ENCODE measurements at places on chromosomes 3 and 15.

GRCh38 chr3:44685128-44685800, 27.2 kb upstream of the ZNF502 start:
- DNase-seq, result peak; percentile 31

DNA sequence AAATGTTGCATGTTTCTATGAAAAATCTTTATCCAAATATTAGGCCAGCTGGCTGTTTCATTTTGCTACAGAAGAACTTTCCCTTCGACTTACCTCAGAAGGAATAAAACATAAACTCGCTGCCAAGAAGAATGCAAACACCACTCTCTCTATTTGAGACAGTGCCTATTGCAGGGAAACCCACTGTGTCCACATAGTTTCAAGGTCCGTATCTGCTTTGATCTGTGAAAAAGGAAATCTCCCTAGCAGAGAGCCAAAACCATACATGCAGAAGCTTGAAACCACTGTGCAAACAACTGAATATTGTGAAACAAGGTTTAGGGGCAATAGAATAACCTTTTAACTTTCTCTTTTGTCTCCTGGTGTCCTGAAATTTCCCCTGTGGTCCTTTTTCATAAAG, 35.0 kb upstream of the CAPN7 start:
- no peak for DNase-seq

DNA sequence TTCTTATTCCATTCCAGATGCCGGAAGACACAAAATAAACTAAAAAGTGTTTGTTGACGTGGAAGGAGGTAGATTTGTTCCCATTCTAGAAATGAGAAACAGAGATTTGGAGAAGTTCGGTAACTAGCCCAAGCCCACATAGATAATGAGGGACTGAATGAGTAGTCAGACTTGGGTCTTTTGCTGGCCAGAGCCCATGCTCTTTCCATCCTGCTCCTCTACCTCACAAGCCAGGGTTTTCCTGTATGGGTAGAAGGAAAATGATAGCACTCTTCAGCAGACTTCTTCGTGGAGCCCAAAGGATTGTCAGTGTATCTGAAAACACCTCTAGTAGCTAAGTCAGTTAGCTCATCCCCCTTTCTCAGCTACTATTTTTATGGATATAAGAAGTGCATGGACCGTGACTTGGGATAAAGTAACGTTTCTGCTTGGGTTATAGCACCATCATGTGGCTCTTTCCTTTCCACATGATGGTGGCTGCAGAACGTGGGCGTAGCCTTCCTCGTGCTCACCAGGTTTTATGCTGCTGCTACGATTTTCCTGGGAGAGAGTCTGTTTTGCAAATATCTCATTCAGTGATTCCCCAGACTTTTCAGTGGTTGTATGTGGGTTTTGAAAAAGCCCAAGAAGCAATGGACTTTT, 84.6 kb downstream of the DGKG start:
- no peak for DNase-seq

DNA sequence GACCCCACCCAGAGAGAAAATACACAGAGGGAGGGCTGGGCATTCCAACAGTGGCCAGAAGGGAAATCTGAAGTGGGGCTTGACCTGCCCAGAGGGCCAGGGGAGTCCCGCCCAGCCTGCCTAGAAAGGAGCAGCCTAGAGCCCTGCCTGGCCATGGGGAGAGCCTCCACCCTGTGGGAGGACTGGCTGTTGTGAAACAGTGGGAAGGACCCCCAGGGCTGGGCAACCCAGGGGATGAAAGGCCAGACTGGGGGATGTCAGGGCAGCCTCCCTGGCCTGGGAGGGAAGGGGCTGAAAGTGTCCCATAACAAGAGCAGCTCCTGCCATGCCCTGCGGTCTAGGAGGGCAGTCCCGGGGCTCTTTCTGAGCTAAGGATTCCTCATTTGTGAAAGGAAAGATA, 69.0 kb downstream of the SLC12A8 start:
- DNase-seq, result no peak

GRCh38 chr3:39453134-39453533, 14.3 kb upstream of the MOBP start:
- no peak for DNase-seq

DNA sequence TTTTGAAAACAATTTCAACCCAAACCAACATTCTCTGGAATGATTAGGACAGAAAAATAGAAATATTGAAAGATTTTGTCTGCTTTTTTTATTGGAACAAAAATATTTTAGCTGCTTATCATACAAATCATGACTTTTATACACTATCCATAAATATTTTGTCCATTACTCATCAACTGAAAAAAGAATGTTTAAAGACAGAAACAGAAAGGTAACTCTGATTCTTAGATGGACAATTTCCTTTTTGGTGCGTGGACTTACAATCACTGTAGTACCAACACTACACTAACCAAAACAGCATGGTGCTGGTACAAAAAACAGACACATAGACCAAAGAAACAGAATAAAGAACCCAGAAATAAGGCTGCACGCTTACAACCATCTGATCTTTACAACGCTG, 582.8 kb upstream of the CCDC54 start:
- DNase-seq, result no peak

- DNase-seq, result no peak
These were observed 10.2 kb upstream of the GATA2 start for GRCh38 chr3:128503164-128503651.

- DNase-seq, result no peak
These were observed 74.7 kb downstream of the IL1RAP start for GRCh38 chr3:190588570-190588969.

DNA sequence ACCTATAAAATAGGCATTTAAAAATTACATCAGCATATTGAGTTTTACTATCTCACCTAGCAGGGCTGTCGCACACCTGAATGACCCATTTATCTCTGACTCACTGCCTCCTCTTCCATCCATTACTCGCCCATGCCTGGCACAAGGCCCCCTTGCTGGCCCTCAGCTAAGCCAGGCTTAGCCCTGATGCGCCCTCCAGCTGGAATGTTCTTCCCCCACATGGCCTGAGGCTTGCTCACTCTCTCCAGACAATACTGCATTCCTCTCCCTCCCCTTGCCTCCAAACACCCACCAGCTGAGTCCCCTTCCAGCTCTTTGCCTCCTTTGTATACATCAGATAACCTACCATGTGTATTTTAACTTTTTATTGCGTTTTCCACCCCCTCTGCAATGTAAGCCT, 7.2 kb downstream of the SH3BP5 start:
- DNase-seq, result no peak

GRCh38 chr15:67196672-67197363, 57.6 kb downstream of the AAGAB start:
- DNase-seq, result no peak

DNA sequence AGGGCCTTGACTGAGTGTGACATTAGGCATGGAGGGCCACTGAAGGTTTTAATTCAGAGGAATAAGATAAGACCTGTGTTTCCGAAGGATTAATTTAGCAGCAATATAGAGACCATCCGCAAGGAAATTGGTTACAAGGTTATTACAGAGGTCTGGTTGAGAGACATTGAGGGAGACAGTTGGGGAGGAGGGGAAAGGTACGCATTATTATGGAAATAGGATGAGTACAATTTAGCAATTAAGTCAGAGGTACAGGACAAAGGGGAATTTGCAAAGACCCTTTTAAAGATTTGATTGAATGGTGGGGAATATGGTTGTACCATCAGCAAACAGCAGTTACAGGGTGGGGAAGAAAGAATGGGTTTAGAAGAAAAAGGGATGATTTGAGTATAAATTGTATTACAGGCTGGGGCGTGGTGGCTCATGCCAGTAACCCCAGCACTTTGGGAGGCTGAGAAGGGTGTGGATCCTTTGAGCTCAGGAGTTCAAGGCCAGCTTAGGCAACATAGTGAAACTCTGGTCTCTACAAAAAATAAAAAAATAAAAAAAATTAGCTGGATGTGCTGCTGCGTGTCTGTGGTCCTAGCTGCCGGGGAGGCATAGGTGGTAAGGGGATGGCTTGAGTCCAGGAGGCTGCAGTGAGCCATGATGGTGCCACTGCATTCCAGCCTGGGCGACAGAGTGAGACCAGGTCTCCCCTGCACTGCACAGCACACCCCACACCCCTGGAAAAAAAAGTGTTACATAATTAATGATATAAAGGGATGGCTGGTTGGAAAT, 11.3 kb downstream of the ARL8B start:
- no peak for DNase-seq

DNA sequence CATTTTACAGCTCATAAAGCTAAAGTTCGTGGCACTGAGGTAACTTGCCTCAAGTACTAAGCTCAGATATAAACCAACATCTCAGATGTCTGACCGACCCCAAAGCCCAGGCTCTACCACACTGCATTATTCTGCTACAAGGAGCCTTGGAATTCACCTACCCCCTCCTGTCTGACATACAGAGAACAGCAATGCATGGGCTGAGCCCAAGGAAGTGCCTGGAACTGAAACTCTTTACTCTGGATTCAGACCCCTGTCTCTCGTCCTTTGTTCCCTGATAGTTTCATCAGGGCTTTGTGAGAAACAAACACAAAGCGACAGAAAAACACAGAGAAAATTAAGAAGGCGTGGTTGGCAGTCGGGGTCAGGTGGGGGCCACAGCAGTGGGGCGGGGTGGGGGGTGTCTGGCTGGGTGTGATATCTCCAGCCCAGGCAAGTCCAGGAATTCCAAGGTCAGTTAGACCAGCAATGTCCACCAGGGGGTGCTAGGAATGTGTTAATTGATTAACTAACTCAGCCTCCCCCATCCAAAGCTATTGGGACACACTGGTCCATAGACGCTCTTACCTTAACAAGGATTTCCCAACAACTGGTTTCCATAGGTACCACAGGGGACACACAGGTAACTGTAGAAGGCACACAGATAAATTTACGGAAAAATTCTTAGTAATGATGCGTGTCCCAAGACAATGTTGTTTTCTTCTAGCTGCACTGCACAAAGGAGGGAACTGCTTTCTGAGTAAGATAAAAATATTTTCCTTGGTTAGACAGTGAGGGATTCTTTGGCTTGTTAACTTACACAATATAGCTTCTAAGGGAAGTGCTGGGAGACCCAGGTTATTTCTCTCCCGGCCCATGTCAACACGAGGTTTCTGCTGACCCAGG, 18.8 kb upstream of the SSUH2 start:
- peak; percentile 6 for DNase-seq

DNA sequence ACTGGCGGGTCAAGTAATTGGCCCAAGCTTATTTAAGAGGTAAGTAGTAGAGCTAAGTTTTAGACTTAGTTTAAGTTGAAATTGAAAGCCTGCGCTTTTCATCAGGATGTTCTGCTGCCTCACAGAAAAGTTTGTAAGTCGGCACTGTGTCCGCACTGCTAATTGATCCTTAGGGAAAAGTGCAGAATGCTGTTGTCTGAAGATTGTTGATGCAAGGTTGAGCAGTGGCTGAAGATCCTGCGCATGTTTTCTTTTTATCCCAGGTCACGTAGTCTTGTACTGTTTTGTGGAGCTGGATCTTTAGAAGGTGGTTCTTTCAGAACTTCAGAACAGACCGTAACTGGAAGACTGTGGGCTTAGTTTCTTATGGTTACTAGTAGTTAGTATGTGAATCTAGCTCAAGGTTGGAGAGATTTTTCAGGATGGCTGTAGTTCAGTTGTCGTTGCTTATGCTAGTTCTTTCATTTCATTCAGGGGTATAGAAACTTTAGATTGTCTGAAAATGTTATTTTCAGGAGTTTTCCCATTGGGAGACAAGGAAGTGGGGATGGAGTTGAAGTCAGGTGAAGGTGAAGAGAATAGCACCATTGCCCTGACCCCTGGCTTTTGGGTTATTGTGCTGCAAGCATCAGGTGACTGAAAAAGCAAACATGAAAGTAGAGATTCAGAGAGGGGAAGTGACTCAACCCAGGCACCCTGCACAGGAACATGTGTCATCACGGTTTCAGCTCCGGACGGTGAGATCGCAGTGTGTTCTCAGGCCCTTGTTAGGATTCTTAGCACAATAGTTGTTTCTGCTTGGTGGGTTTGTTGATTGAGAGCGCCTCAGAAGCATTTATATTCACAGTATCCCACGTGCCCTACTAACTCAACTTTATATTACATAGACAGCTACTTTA, 32.8 kb downstream of the AKAP13 start:
- no peak for DNase-seq

DNA sequence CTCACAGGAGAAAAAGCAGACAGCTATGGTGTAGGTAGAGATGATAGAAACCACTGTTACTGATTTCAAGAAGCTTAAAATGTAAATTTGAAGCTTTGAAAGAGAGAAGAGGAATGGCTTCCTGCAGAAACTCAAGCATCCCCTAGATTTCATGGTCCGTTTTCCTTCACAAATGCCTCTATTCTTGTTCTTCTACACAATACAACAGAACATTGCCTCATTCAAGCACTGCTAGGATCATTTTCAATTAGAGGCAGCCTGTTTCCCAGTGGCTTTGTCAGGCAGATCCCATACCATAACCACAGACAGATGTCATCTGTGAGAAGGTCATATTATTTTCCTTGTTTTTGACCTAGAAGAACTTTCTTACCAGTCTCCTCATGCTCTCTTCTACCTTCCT, 77.9 kb upstream of the SPRED1 start:
- DNase-seq, result no peak

DNA sequence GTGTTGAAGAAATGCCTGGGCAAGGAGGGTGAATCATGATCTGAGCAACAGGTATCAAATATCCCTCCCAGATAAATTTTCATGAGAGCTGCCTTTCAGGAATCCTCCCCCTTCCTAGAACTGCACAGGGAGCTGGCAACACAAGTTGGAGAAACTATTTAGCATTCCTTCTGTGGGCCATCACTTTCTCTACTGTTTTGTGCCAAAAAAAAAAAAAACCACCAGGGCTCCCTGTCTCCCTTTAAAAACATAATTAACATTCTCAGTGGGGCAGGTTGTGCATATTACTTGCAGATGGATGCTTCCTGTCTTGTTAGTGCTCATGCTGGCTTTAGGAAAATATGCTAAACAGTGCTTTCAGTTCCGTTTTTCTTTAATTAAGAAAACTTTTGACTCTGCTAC, 234.9 kb upstream of the LMCD1 start:
- DNase-seq, result no peak

DNA sequence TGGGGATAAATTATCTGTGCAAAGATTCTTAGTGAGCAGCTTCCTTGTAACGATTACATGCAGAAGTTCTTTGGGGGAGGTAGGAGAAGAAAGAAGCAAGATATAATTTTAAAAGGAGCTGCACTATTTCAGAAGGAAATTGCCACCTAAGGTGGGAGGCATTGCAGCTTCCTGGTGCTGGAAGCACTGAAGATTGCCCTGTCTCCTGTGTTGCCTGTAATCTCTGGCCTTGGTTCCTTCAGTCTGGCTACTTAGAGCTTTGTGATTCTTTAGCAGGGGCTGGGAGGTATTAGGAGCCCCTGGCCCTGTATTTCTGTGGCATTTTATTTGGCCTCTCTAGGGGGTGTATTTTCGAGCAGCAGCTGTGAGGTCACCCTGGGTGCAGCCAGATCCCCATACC, 35.5 kb downstream of the CACNA2D3 start:
- DNase-seq, result no peak

- DNase-seq, result peak; percentile 68
These were observed at the start of gene DVL3 for GRCh38 chr3:184154885-184155643. DVL3 (plus strand) TSS chr3:184155377; CDS start chr3:184155636, 259 bp downstream.

GRCh38 chr3:133884887-133885711, 10.6 kb downstream of the RAB6B start:
- no peak for DNase-seq

- DNase-seq, result no peak
These were observed 2.7 kb downstream of the CA12 start for GRCh38 chr15:63378946-63379345.

GRCh38 chr15:100196326-100197058, 145.3 kb downstream of the ADAMTS17 start:
- DNase-seq, result no peak

Data from DMS 273 treated with DMSO at 0.1 percent for 48 hours (cell line).